ENCODE measurements at places on chromosomes 4 and X. TPM values are rescaled to one million over a fixed set of nuclear protein-coding genes. Genes with fewer than 3 reads are reported as not detected.

IBSP gene
- total RNA-seq: not detected

ANOS1 gene
- total RNA-seq: 6.9 TPM

NLGN4X gene
- 45.0 TPM for total RNA-seq

ASMT gene
- total RNA-seq: 0.36 TPM

DNA sequence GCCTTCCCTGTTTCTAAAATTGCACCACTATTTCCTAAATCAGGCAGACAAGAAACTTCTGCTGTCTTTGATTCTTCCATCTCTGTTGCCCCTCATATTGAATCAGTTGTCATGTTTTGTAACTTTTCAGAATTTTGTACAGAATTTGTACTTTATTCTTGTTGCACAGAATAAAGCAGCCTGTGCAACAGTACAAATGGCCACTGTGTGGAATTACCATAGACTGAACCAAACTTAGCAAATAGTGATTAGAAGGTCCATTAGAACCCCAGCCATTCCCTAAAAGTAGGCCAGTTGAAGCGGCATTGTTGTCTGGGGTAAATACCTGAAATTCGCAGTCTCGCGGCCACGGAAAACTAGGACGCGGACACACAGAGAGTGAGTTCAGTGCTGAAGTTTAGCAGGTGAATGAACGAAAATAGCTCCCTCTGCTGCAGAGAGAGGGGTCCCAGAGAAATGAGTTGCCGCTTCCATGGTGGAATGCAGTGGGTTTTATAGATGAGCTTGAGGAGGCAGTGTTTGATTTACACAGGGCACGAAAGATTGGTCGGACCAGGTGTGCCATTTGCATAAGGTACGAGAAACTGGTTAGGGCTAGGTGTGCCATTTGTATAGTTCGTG lies 71.8 kb downstream of the C4orf33 start:
- DNase-seq: peak; percentile 21

DNA sequence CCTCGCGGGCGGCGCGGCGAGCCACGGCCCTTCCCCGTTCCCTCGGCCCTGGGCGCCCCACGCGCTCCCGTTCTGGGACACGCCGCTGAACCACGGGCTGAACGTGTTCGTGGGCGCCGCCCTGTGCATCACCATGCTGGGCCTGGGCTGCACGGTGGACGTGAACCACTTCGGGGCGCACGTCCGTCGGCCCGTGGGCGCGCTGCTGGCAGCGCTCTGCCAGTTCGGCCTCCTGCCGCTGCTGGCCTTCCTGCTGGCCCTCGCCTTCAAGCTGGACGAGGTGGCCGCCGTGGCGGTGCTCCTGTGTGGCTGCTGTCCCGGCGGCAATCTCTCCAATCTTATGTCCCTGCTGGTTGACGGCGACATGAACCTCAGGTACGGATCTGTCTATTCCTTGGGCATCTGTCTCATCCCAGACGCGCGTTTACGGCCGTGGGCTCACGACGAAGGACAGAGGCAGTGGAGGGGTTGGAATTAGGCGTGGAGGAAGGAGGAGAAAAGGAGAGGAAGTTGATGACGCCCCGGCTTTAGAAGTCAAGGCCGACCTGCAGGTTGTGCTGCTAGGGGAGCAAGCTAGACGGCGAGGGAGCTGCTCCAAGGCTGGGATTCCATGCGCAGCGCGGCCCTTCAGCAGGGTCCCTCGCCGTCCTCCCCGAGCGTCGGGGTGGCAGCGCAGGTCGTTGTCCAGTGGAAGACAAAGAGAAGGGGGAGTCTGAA lies 792 bp downstream of the SLC10A4 start:
- DNase-seq: peak; percentile 19

DNA sequence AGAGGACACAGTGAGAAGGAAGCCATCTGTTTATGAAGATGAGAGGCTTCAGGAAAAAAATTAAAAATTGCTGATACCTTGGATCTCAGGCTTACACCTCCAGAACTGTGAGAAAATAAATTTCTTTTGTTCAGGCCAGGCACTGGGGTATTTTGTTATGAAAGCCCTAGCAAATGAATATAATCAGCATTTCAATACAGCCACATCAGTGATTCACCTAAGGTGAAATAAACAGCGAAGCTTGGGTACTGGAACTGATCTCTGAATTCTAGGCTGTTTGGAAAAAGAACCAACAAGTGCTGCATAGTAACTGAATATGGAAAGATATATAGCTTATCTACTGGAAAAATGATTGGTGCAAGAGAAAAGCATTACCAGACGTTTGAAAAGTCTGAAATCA lies 88.5 kb downstream of the PDS5A start:
- no peak for DNase-seq

DNA sequence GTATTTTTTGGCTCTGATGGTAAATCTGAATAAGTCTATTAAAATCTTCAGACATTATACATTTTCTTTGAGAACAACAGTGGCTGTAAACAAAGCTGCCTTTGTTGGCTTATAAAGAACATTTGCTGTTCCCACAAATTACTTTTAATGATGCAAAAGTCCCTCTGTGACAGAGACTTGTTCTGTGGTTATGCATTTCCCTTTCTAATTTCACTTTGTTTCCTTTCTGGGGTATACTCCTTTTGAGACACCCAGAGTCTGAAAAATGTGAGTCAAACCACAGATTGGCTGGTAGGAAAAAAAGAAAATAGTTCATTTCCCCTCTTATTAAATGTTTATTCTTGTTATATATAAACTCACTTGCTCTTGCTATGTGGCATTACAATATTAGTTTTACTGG lies 402.4 kb downstream of the PACRGL start:
- DNase-seq: no peak

DNA sequence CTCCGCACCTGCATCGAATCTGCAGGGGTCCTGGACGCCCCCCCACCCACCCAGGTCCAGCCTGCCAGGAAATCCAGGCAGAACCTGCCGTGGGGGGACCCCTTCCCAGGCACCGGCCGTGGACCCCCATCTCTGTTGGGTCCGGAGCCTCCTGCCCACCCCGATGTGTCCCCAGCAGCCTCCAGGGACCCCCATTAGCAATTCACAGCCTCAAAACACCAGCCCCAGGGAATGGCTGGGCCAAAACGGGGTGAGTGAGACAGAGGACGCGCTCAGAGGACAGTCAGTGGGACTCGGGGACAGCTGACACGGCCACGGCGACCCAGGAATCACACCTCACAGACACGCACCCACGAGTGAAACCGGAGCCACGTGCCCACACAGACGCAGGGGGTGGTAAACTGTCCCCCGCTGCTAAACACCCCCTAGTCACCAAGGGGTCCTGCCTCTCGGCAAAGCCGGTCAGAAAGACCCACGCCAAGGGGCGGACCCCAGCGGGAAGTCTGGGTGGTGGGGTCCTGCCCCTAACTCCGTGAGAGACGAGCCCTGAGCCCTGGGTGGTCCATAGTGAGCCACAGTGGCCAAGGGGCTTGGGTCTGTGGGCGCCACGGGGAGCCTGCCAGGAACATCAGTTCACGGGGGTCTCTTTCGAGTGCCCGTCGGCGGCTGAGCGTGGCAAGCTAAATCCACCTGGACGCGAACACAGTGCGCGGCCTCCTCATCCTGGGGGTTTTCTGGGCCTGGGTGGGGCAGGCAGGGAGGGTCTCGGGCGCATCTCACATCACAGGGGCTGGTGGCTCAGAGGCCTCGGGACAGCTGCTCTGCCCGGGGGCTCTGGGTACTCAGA lies 126.5 kb upstream of the NKX1-1 start:
- DNase-seq: no peak

DNA sequence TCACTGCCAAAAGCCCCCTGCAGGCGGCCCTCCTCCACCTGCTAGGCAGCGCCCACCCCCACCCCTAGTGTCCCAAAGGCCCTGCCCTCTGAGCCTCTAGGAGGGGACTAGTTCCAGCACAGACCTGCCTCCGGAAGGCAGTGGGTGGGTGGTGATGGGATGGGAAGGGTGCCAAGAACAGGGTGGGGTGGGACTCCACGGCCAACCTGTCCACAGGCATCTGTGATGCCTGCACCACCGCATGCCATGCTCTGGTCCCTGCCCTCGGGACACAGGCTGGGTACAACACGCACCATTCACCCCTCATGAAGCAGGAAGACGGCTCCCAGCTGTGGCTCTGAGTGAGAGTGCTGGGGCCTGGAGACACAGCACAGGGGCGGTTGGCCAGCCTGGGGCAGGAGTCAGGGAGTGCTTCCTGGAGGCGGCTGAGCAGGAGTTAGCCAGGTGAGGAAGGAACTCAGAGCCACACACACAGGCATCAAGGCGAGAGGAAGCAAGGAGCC lies 243.1 kb upstream of the PSAPL1 start:
- DNase-seq: no peak

- no peak for DNase-seq
Measured at GRCh38 chrX:17919896-17920446, 58.9 kb upstream of the RAI2 start.

GRCh38 chr4:30720661-30721184 lies 554 bp downstream of the PCDH7 start:
- DNase-seq: no peak

Measured in progenitor cell of endocrine pancreas (in vitro differentiated cells).